ENCODE measurements at places on chromosomes 12 and 14.

DNA sequence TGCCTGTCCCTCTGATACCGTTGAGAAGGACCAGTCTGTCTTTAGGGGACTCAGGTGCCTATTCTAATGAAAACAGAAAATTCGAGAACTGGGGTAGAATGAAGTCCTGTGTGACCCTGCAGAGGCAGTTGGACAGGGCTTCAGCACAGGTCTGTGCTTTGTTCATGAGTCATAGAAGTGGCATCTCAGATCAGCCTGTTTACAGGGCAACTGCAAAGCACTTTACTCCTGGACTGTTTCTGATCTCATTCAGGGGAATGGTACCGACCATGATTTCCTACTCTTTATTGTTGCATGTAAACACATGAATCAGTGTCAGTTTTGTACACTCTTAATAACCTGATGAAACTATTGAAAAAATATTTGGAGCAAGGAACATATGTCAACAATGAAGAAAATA lies 1517.0 kb downstream of the AACS start:
- no peak for DNase-seq

GRCh38 chr12:65126482-65126881 lies 5.4 kb upstream of the WIF1 start:
- no peak for DNase-seq

- no peak for DNase-seq
Observed at GRCh38 chr12:27012982-27013255, 1.3 kb downstream of the TM7SF3 start.

- no peak for DNase-seq
Observed at GRCh38 chr12:125530876-125531275, 465.6 kb downstream of the AACS start.

DNA sequence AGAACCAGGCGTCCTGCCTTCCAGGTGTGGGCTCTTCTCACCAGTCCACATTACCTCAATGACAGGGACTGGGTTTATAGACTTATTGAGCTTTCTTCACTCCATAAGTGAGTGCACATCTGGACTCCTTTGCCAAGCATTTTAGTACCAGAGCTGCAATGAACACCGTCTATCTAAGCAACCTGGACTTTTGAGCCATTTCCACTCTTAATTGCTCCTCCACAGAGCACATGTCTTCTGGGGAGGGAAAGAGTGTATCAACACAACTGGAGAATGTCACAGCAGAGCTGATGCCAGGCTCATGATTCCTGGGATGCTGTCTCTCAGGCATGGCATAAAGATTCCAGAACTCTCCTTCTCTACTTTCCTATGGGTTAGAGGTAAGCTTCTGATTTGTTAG lies 43.0 kb upstream of the BDKRB2 start:
- DNase-seq: no peak

- no peak for DNase-seq
Observed at GRCh38 chr12:25438638-25439037, 114.4 kb downstream of the LMNTD1 start.

- no peak for DNase-seq
Observed at GRCh38 chr12:92556637-92557421, 146.0 kb upstream of the PLEKHG7 start.

Data from stimulated activated CD4-positive, alpha-beta T cell treated with anti-CD3 and anti-CD28 coated beads, Interleukin-2, amount 100 ng/mL, for 4 hours (primary cell).